Activated CD8-positive, alpha-beta memory T cell treated with anti-CD3 and anti-CD28 coated beads for 24 hours (primary cell): ENCODE measurements at places on chromosomes 2 and 18.

- DNase-seq = no peak
These were observed 69.1 kb downstream of the ACVR2A start for GRCh38 chr2:147913701-147914480.

GRCh38 chr2:215615803-215616174, 179.9 kb upstream of the FN1 start:
- DNase-seq = no peak

- DNase-seq = no peak
These were observed 16.1 kb upstream of the ZNF236 start for GRCh38 chr18:76806301-76806700.

- DNase-seq = no peak
These were observed 73.1 kb downstream of the MEMO1 start for GRCh38 chr2:31937741-31938140.

DNA sequence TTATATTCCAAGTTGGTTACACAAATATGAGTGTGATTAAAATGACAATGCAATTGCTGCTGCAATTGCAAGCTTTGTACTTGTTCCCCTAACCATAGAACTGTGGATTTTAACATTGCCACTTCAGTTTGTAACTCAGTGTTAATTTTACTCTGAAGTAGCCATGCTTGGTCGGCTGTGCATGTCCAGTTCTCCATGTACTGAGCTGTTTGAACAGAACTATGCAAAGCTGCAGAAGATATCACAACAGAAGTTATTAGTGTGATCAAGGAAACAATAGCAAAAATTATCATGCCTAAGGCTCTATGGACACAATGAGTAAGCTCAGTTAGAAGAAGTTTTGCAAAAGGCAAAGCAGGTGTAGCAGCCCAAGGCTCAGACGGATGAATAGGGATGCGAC, 45.3 kb downstream of the CXCR4 start:
- DNase-seq = no peak

GRCh38 chr2:108460345-108461037, 11.5 kb downstream of the GCC2 start:
- no peak for DNase-seq

- DNase-seq = no peak
These were observed 31.3 kb upstream of the LRATD1 start for GRCh38 chr2:14601156-14601770.

DNA sequence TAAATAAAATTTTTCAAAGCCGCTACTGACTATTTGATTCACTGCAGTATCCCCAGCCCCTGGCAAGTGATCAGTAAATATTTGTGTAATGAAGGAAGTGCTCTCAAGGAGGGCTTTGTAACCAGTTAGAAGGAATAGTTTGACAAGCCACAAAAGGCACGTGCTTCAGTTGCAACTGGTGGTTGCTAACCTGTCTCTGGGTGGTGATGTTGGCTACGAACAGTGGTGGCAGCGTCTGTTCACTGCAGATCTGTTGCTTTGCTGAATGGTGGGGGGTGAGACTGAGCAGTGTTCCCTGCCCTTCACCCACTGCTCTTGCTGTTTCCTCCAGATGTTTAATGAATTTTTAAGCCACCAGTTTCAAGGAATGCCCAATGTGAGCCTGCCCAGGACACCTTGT, 73.9 kb upstream of the SIX2 start:
- no peak for DNase-seq

GRCh38 chr2:113776949-113777348, 20.5 kb upstream of the SLC35F5 start:
- DNase-seq = no peak

- no peak for DNase-seq
These were observed 7.6 kb upstream of the UXS1 start for GRCh38 chr2:106201661-106202060.

DNA sequence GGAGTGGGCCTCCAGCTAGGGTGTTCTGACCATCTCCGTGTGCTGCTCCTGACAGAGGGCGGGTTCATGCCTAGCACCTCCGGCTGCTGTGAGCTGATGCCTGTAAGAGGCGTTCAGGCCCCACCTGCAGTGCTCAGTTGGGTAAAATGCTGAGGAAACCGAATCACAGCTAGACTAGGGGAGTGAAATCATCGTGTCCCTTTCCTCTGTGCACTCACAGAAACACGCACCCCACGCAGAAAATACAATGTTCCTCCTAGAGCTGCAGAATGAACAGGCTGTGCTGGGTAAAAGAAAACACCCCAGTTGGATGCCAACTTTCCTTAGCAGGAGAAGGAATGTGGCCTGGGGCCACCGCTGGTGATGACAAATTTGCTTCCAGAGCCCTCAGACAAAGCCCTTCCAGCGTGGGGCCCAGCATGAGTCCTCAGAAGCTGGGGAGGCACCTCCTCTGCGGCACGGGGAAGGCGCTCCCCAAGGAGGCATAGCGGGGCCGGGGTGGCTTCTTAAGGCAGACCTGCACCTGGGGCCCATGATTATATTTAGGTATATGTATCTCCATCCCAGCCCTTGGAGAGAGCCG, 16.3 kb upstream of the ARHGEF4 start:
- no peak for DNase-seq

DNA sequence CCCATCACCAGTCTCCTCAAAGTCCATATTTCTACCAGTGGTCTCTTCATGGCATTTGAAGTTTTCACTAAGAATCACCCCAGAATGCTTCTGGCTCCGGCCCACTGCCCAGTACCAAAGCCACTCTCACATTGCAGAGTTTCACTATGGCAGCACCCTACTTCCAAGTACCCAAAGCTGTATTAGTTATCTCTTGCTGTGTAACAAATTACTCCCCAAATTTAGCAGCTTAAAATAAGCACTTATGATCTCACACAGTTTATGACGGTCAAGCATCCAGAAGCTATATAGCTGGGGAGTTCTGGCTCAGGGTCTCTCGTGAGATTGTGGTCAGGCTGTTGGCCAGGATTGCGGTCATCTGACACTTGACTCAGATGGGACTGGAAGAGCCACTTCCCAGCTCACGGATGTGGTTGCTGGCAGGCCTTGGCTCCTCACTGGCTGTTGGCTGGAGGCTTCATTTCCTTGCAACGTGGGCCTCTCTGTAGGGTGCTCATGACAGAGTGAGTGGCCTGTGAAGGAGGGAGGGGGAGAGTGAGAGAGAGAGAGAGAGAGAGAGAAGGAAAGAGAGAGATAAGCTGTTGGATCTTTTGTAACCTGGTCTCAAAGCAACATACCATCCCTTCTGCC, 189.5 kb downstream of the CTIF start:
- DNase-seq = no peak

DNA sequence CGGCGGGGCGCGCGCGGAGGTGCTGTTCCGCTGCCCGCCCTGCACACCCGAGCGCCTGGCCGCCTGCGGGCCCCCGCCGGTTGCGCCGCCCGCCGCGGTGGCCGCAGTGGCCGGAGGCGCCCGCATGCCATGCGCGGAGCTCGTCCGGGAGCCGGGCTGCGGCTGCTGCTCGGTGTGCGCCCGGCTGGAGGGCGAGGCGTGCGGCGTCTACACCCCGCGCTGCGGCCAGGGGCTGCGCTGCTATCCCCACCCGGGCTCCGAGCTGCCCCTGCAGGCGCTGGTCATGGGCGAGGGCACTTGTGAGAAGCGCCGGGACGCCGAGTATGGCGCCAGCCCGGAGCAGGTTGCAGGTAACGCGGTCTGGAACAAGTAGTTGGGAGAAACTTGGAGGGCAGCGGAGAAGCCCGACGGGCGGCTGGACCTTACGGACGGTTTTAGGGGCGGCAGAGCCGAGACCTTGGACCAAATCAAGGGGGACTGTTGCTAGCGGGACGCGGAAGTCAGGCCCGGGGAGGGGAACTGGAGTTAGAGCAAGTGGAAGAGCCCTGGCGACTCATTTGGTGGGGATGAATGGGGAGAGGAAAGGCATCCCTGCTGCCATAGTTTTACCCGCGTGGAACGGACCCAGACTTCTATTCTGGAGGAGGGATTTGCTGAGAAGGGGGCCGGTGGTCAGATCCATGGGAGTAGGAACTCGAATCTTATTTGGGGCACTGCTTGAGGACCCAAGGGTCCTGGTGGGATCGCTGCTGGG, 573 bp downstream of the IGFBP2 start:
- DNase-seq = peak; percentile 69

- no peak for DNase-seq
These were observed 214.6 kb upstream of the VWC2L start for GRCh38 chr2:214196260-214196659.
